ENCODE measurements at places on chromosomes 12 and 14. TPM values are rescaled to one million over a fixed set of nuclear protein-coding genes. Genes with fewer than 3 reads are reported as not detected.

DNA sequence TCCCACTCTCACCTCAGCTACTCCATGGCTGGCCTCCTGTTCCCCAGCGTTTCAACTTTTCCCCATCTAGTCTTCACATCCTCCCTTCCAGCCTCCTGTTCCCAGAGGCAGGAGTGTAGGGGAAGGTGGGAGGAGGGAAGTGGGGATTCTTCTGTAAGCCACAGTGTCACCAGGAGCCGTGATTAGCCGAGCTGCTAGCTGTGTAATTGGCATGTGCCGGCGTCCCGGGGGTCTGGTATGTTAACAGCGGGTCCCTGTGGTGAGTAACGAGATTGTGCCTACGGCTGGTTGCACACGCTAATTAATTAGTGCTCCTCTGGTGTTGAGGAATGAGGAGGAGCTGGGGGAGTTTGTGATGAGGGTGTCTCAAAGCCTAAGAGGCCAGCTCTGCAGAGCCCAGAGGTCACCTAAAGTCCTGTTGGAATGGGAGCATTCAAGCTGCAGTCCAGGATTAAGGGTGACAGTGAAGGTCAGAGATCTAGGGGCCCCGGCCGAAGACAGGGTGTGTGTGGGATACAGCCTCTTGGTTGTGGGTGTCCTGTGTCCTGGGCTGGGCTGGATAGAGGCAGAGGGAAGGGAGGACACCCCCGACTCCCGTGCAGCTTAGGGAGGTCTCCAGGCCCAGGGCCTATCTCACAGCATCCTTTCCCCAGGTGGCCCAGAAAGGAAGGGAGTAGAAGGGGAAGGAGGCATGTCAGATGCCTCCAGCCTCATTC, 10.0 kb upstream of the CALCOCO1 start:
- no peak for DNase-seq

DNA sequence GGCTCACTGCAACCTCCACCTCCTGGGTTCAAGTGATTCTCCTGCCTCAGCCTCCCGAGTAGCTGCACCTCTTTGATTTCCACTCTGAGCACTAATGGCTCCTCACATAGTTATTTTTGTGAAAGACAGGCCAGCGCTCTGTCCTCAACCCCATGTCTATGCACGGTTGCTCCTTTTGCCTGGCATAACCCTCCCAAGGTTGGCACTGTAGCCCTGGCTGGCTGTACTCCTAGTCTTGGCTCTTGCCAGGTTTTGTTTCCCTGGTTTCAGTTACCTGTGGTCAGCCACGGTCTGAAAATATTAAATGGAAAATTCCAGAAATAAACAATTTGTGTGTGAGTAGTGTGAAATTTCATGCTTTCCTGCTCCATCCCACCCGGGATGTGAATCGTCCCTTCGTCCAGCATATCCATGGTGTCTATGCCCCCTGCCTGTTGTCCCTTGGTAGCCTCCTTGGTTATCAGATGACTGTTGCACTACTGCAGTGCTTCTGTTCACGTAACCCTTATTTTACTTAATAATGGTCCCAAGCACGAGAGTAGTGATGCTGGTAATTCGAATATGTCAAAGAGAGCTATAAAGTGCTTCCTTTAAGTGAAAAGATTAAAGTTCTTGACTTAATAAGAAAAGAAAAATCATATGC, 12.3 kb upstream of the DCD start:
- DNase-seq, result no peak

- DNase-seq, result no peak
Measured at GRCh38 chr14:92175811-92176210, 54.0 kb downstream of the CPSF2 start.

- DNase-seq, result no peak
Measured at GRCh38 chr12:71455028-71455737, 15.6 kb downstream of the LGR5 start.

DNA sequence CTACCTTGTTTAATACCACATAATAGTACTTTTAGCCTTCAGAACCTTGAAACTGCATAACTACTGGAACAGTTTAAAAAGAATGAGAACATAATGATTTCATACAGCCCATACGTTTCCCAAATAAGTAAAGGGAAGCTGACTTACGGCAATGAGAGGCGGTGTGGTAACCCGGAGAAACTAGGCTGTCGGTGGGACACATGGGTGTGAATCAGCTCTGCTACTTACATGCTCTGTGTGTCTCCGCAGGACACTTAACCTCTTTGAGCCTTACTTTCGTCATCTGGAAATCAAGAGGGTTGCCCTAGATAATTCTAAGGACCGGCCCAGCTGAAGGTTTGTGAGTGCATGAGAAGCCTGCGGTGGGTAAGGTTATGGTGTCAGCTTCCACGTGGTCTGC, 49.3 kb upstream of the PLEKHG3 start:
- DNase-seq, result peak; percentile 30

- no peak for DNase-seq
Measured at GRCh38 chr14:56002876-56003625, 115.2 kb upstream of the PELI2 start.

DNA sequence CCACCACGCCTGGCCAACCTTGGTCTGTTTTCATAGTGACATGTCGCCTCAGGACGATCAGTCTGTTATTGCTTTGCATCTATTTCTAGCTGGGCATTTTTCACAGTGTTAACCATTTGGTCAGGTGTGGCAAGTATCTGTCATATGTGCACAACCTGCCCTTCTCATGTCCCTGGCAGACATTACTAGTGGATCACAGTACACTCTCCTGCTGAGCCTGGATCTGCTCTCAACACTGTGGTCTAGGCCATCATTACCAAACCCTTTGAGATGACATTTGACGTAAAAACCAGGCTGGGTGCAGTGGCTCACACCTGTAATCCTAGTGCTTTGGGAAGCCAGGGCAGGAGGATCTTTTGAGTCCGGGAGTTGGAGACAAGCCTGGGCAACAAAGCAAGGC, 29.4 kb upstream of the NOS1 start:
- no peak for DNase-seq

GRCh38 chr14:75811872-75812499, 150.9 kb downstream of the TTLL5 start:
- DNase-seq, result no peak

DNA sequence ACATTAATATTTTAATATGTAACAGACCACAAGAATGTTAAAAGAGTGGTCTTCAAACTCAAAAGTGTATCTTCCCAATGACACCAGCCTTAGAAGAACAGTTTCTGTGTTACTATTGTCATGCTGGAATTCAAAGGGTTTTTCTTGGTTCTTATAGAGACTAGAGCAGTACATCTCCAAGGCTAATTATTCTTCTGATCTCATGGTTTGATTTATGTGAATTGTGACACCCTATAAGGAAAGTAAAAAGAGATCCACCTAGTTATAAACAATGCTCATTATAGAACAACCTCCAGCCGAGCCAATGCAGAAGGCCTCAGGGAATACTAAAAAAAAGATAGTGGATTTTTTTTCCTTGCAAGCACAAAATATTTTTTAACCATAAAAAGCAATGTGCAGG, 65.5 kb downstream of the PTPRO start:
- DNase-seq, result no peak

GRCh38 chr12:48001505-48002413, 2.5 kb downstream of the COL2A1 start:
- peak; percentile 72 for DNase-seq

- no peak for DNase-seq
Measured at GRCh38 chr14:80764496-80764895, 177.0 kb downstream of the CEP128 start.

- DNase-seq, result peak; percentile 18
Measured at GRCh38 chr12:94586589-94587259, 63.6 kb downstream of the TMCC3 start.

OR6C2 gene
- not detected for total RNA-seq

DNA sequence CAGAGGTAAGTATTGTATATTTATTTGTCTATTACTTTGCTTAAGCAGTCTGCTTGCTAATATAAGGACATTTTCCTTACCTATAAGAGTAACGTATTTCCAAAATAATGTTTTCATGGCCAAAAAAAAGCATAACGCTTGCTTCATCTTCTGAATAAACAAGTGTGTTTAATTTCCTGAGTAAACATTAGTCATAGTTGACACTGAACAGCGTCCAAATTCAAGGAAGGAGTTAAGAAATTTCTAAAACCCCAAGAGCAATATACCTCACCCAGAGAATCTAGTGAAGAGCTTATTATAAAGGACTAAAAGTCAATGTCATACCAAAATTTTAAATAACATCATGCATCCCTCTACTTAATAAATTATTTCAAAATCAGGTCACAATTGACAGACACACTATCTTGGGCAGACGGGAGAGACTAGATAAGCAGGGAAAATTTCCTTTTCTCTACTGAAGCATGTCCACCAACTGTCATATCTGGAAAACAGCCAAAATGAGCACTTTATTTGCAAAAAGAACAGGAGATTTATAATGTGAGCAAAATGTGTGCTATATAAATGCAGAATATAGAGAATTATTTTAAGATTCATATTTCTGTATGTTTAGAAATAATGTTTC, 25.1 kb downstream of the ANKS1B start:
- DNase-seq, result peak; percentile 53

DNA sequence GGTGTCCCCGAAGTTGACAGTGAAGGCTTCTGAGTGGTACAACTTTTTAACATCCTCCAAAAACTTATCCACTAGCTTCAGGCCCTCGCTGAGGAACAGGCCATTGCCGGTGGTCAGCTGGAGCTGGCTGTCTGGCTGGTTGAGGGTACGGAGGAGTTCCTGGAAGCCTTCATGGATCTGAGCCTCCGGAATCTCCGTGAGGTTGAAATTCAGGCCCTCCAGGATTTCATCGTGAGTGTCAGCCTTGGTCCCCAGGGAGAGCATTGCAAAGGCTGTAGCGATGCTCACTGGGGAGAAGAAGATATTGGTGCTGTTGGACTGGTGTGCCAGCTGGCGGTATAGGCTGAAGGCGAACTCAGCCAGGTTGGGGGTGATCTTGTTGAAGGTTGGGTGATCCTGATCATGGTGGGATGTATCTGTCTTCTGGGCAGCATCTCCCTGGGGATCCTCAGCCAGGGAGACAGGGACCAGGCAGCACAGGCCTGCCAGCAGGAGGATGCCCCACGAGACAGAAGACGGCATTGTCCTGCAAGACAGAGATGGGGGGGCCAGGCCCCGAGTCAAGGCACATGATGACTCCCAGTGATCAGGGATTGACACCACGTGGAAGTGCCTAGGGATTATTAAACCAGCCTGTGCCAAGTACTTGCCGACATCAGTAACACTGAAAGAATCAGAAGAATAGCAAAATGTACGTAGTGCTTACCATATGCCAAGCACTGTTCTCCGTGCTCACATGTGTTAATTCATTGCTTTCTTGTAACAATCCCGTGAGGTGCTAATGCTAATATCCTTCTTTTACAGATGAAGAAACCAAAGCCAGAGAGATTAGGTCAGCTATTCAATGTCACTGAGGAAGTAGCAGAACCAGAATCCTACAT, 5.4 kb downstream of the SERPINA1 start:
- no peak for DNase-seq

DNA sequence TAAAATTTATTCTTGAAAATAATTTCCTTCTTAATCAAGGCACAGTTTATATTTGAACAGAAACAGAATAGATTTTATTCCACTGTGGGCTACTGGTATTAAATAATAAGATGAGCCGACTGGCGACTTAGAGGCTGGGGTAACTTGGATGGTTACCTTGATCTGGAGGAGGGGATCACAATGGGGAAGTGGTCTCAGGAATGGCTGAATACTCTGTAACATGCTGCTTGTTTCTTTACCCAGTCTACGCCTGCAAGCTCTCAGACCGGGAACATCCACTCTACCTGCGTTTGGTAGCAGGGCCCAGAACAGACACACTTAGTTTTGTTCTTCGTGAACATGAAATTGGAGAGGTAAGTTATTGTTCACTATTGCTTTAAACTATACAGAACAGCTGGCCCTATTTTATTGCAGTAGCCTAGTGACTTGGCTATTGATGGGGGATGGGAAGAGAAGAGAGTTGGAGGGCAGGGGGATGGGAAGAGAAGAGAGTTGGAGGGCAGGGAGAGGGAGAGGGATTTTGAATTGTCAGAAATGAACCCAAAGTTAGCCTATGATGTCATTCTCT, 67.9 kb downstream of the GNS start:
- DNase-seq, result no peak

FCF1 gene
- 39.2 TPM for total RNA-seq

DNA sequence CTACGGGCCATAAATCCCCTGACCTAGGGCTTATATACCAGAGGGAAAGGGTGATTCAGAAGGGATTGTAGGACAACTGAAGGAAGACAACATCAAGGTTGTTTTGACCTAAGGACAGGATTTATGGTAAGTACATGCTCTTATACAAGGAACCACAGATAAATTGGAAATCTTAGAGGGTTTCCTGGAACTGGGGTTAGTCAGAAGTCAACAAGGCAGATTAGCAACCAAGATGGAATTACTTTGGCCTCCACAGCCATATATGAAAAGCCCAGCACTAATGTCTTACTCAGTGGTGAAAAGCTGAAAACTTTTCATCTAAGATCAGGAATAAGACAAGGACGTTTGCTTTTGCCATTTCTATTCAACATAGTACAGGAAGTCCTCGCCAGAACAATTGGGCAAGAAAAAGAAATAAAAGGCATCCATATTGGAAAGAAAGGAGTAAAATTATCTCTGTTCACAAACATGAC, 5.4 kb downstream of the TMBIM4 start:
- DNase-seq, result peak; percentile 58

NANOG gene
- total RNA-seq, result 0.13 TPM

DNA sequence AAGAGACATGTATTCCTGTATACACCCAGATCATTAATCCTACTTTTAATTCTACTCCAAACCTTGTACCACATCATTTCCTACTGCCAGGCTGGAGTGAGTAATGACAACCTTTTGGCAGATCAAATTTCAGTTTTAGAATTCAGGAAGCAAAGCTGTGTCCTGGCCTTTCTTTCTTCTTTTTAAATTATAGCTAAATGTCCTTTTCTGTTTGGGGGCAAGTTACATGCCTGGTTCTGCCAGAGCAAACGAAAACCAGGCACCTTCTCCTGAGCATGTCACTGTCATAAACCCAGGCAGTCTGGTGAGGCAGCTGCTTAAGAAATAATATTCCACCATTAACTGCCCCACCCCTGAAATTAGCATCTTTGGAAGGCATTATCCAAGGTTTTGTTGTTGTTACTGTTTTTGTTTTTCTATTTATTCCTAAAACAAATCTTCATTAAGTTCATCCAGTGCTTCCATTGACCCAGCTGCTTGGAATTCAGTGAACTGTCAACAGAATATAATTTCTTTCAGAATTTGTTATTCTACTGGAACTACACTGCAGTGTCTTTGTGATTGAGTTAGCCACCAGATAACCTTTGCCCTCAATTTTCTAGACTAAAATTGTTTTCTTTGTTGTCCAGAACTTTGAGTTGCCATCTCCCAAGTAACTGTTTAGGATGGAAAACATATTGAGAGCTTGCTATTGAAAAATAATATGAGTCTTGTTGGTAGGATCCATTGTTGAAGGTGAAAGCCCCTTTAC, 33.2 kb downstream of the SAMD4A start:
- peak; percentile 35 for DNase-seq

CIROP gene
- not detected for total RNA-seq
